ENCODE measurements at places on chromosomes 4 and X. TPM values are rescaled to one million over a fixed set of nuclear protein-coding genes. Genes with fewer than 3 reads are reported as not detected.

The MAGEH1 gene
- total RNA-seq, result 19.6 TPM

The TMEM31 gene
- not detected for total RNA-seq

The VGLL1 gene
- total RNA-seq, result not detected

The NR0B1 gene
- total RNA-seq, result 0.34 TPM

The NCBP2L gene
- total RNA-seq, result not detected

The GABRQ gene
- total RNA-seq, result not detected

The XAGE1B gene
- not detected for total RNA-seq

The RTL5 gene
- 7.5 TPM for total RNA-seq

Measured in subcutaneous adipose tissue (tissue), 4 donors.